ENCODE measurements at places on chromosomes 7 and 10.

DNA sequence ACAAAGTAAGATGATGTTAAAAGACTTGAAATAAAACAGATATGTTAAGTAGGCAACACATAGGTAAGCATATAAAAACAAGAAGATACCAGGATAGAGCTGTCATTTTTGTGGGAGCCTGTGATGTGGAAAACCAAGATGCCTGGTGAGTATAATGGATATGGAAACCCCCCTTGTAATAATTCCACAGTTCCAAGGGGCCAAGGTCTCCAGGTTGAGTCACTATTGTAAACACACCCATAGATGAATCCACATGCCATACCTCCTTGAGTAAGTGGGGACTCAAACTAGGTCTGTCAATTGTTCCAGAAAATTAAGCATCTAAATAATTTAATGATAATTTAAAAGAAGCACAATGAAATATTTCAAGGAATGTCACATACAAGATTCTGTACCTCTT is 15.9 kb downstream of the CAV1 start:
- no peak for DNase-seq

DNA sequence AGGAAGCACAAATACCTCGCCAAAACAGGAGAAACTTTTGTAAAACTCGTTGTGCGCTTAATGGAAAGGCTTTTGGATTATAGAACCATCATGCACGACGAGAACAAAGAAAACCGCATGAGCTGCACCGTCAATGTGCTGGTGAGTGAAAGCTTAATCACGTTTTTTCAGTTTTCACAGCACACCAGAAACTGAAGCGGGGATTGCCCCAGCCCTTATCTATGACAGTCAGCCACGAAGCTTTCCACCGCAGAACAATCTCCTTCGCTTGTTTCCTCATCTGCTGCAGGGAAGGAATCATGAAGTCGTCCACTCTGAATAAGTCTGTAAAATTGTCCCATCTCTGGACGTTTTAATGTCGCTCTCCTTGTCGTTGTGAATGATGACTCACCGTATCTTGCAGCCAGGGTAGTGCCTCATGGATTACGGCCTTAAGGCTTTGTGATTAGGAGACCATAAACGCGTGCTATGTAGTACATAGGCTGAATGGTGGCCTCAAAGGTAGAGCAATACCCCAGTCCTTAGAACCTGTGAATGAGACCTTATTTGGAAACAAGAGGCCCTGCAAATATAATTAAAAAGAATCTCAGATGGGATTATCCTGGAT is 174.9 kb upstream of the NPS start:
- DNase-seq = no peak

DNA sequence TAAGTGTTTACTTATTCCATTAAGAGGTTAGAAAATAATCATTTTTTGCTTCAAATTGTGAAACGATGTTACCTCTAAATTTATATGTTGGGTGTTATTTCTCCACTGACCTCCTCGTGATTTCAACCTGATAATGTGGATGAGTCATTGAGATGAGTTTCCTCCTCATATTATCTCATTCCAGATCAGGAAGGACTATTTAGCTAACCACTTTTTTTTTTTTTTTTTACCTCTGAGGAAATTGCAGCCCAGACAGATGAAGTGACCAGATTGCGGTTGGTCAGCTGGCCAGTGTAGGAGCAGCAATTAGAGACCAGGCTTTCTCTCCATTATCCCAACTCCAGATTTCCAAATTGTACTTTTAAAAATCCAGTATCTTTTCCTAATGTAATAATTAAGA is 248.7 kb downstream of the FZD1 start:
- DNase-seq = peak; percentile 41

- DNase-seq = no peak
Measured at GRCh38 chr7:141610671-141611070, 59.5 kb downstream of the AGK start.

- DNase-seq = no peak
Measured at GRCh38 chr10:10110844-10111490, 906.7 kb upstream of the CELF2 start.

GRCh38 chr7:26127411-26127810 is 24.6 kb upstream of the NFE2L3 start:
- DNase-seq = no peak

DNA sequence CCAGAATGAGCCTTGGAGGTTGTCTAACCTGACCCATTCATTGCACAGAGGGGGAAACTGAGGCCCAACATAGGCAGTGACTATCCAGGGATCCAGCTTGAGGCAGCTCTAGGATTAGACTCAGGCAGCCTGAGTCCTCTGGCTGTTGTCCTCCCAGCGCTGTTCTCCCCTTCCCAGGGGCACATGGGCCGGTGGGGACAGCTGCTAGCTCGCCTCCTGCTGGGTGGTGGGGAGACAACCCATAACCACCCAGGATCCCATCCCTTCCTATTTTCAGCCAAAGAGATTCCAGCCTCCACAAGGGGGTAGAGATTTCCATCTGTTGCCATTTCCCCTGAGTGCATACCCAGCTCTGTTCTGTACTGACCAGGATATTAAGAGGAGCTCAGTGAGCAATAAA is 145.1 kb upstream of the GPR26 start:
- no peak for DNase-seq

GRCh38 chr10:27188897-27189296 is 33.7 kb downstream of the MASTL start:
- DNase-seq = no peak

GRCh38 chr10:112805701-112806100 is 144.3 kb upstream of the TCF7L2 start:
- DNase-seq = no peak

GRCh38 chr7:134701272-134701671 is 54.6 kb downstream of the BPGM start:
- DNase-seq = no peak

DNA sequence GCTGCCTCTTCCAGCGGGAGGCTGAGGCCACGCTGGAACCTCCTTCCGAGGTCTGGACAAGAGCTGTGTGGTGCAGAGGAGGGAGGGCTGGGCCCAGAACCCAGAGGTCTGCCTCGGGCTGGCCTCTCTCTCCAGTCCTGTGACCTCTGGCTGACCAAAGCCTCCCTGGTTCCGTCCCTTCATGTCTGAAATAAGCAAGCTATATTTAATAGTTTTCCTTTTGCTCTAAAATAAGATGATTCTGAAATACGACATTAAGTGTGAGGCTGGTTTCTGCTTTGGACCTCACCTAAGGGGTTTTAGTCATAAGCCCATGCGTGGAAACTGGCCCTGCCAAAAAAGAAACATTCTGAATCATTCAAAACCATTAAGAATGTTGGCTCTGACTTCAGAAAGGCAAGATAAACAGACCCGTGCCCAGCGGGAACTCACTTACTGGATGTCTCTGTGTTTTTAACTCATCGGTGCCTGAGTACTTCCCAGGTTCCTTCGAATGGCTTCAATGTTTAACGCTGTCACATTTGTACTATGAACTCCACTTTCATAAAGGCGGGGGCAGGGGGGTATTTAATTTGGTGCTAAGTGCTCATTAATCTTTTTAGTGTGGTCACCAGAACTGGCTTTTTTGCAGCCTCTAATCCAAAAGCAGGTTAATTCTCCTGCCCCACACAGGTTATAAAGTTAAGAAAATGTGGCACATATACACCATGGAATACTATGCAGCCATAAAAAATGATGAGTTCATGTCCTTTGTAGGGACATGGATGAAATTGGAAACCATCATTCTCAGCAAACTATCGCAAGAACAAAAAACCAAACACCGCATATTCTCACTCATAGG is 157.5 kb upstream of the KLF14 start:
- peak; percentile 97 for DNase-seq

DNA sequence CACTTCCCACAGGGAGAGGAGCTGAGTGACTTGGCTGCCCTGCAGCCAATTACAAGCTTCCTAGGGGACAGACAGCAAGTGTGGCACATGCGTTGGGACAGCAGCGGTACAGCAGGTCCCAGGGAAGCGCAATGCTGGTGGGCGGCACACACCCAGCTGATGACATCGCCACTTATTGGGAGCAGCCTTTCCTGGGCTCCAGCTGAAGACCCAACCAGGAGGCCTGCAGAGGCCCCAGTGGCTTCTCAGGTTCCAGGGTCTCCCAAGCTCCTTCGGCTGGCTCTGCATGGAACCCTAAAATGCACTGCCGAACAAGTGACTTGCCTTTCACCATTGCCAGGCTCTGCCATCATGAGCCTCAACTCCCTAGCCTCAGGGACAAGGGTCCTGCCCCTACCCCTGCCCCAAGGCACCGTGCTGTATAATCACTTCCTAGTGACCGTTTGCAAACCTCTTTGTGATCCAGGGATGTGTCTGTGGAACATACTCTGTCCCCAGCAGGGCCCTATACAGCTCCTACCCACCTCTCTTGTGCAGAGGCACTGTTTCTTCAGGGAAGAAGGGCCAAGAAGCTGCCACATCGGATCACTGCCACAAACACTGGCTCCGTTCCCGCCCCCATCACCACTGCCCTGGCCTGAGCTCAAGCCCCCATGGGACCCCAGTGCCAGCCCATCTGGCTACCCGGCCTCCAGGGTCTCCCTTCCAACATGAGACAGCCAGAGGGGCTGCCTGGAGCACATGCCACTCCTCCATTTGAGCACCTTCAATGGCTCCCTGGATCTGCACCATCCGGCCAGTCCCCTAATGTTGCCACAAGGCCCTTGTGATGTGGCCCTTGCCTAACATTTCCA is 19.3 kb upstream of the SLIT1 start:
- no peak for DNase-seq

- peak; percentile 2 for DNase-seq
Measured at GRCh38 chr7:71851776-71852498, 560.2 kb downstream of the CALN1 start.

GRCh38 chr10:24938525-24938924 is 13.9 kb downstream of the PRTFDC1 start:
- DNase-seq = no peak

DNA sequence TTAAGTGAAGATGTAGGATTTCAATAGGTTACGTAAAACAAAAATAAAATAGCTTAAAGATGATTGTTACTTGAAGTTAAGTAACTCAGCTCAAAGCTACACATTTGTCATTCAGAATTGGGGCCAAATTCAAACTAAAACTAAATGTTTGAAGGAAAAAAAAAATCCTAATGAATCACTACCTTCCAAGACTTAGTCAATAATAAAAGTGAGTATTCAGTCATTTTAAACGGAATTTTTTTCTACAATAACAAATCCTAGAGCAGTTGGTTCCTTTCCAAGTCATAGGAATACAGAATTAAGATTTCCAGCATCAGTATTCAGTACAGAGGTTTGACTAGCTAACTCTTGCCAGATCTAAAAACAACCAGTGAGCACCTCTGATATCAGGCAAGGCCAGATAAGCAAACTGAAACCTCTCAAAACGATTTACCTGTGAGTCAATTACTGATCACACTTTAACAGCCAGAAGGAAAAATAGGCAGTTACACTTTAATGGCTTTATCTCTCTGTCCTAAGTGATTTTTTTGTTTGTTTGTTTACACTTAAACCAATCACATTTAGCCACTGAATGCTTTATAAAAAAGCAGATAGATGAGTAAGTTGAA is 669.8 kb upstream of the ANKRD30A start:
- DNase-seq = no peak

DNA sequence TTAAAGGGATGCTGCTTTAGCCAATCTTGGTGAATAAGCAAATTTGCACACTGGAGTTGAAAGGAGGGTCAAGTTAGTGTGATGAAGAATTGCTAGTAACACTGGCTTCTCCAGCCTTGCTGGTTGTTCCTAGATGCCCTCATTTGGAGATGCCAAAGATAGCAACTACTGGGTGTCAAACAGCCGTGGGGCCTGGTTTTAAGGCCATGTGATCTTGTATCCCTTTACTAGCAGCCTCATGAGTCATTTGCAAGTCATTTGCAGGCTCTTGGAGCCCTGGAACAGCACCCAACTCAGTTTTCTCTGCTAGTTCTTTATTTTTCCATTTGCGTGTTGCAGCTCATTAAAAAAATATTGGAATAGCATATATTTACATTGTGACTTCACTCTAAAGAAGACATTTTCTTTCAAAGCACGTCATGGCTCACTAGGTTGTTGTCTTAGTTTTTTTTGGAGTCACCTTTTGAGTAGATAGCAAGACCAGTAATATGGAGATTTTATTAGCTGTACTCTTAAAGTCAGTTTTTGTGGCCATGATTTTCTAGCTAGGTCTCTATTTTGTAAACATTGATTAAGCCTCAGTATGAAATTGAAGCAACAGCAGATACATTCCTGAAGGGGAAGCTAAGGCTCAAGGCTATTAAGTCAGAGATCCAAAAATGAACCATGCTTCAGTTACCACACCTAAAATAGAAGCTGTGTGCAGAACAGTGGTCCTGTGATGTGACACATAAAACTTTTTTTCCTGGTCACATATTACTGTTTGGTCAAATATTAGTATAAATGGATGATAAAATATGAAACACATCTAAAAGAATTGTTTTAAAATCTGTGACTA is 1.3 kb downstream of the LSMEM1 start:
- DNase-seq = peak; percentile 92

- DNase-seq = no peak
Measured at GRCh38 chr10:12250181-12250580, 54.2 kb downstream of the CDC123 start.

DNA sequence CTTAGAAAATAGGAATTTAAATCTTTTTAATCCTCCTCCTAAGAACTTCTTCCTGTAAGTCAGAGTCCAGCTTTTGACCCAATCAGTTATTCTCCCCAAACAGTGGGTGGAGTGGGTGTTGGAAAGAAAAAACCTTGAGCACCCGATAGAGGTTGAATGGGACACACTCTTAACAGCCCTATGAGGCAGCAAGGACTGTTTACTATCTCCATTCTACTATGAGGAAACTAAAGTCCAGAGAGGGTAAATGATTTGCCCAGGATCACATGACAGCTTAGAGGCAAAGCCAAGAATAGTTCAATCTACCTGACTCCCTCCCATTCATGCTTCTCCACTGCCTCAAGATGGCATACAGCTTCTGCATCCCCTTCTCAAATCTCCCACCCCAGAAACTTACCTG is 57.6 kb upstream of the SLC35B4 start:
- no peak for DNase-seq

- DNase-seq = peak; percentile 41
Measured at GRCh38 chr7:107725138-107725740, 18.7 kb upstream of the CBLL1 start.

GRCh38 chr10:128848810-128849209 is 618.2 kb upstream of the MGMT start:
- DNase-seq = no peak

DNA sequence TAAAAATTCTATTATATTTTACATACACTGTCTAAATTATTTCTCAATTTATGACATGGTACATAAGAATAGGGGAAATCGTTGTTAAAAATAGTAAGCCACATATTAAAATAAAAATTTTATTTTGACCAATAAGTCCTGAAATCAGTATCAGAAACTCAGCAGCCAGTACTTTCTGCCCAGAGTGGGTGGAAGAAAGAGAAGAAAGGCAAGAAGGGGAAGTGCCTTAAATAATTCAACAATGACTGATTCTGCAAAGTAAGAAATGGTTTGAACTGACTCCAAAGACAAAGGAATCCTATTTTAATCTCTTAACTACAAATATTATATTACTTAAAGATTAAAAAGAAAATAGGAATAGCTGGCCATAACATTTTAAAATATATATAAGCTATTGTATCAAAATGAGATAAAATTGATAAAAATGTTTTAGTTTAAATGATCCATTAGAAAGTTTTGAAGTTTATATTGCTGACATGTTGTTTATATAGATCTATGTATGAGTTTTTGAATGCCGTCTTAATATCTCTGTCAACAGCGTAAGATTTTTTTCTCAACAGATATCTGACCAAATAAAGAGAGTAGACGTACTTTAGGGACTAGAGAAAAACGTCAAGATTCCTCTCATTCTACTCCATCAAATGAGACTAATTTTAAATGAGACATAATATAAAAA is 30.2 kb upstream of the NRCAM start:
- DNase-seq = peak; percentile 68
